Activated CD4-positive, CD25-positive, alpha-beta regulatory T cell treated with anti-CD3 and anti-CD28 coated beads, Interleukin-2, amount 50 U/mL, for 16 hours (primary cell): ENCODE measurements at places on chromosomes 6 and 20.

- no peak for DNase-seq
Measured at GRCh38 chr6:16850681-16851026, 89.4 kb upstream of the ATXN1 start.

- no peak for DNase-seq
Measured at GRCh38 chr6:159929819-159930218, 39.0 kb downstream of the MAS1 start.

DNA sequence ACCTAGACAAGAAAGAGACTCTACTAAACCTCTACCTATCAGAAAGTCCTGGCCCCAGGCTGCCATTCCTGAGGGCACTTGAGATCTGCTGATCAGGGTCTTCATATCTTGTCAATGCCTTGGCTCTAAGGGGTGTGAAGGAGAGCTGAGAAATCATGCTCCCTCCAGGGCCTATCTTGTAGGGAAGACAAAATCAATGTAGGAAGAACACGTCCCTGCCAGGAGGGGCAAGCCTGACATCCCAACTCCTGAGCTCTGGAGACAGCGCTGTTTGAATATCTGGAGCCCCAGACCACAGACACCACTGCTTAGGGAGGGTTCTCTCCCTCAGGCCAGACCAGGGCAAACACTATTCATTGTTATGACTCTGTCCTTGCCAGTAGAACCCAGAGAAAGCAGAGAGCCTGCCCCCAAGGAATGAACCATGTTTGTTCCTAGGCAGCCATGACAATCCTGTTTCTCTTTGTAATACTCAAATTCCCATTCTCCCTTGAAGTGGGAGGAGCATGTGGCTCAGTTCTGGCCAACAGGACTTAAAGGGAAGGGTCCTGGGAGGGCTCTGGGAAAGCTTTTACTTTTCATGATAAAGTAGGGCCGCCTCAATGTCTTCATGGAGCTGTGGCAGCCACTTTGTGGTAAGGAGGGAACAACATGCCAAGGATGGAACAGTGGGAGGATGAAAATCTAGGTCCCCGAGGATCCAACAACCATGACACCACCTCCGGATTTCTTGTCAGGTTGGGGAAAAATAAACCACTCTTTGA, 1.8 kb upstream of the FASTKD5 start:
- no peak for DNase-seq

DNA sequence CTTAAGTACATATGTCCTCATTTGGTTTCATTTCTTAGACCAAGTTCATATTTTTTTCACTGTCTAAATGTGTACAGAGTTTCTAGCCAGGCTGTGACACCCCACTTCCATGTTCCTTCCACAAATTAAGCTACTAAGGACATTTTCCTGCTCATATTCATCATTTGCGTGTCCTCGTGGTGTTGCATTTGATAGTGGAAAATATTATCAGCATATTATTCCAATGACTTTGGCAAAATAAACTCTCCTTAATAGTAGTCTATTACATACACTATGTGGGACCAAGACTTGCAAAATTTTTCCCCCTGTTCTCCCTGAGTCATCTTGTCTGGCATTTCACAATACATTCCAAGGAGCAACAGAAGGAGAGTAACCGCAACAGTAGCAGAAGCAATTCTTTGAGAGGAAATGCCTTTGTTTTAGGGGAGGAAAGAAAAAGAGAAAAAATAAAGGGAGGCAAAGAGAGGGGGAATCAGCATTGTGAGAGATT, 599.2 kb downstream of the COL12A1 start:
- DNase-seq, result no peak

- DNase-seq, result no peak
Measured at GRCh38 chr6:156421933-156422332, 355.2 kb upstream of the ARID1B start.
